ENCODE measurements at places on chromosomes 1 and 21.
A peak's percentile ranks its signal among the peaks of the same experiment; 100 is the strongest.

- DNase-seq: no peak
Measured at GRCh38 chr21:41196993-41197392, 29.0 kb downstream of the BACE2 start.

- peak; percentile 71 for DNase-seq
Measured at GRCh38 chr1:32215629-32216480, 6.3 kb downstream of the TMEM234 start.

DNA sequence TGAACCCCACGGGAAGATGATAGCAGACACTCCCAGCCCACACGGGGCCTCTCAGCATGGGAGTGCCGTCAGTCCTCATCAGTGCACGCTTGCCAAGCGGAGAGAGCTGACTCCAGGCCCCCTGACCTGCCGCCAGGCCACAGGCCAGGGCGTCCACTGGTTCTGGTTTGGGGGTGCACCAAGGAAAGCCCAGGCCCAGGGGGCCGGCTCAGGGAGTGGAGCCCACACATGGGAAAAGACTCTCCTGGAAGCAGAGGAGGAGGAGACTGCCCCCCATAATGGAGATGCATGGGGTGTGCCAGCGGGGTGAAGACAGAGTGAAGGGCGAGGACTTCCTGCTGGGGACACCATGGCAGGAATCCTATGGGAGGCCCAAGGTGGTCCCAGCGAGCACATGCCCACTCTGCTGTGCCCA is 6.4 kb downstream of the TRIM11 start:
- no peak for DNase-seq

DNA sequence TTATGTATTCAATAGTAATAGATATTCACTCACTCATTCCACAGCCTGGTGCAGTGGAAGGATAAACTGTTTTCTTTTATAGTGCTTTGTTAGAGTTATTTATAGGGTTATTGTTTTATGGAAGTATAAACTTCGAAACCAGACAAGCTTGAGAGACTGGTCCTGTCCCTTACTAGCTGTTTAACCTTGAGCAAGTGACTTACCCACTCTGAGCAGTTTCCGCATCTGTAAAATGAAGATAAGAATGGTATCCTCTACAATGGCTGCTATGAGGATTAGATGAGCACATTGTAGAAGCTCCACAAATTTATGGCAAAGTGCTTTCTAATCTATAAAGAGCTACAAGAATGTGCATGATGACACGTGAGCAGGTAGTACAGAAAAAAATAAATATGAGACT is 30.8 kb upstream of the EPS15 start:
- DNase-seq: no peak

DNA sequence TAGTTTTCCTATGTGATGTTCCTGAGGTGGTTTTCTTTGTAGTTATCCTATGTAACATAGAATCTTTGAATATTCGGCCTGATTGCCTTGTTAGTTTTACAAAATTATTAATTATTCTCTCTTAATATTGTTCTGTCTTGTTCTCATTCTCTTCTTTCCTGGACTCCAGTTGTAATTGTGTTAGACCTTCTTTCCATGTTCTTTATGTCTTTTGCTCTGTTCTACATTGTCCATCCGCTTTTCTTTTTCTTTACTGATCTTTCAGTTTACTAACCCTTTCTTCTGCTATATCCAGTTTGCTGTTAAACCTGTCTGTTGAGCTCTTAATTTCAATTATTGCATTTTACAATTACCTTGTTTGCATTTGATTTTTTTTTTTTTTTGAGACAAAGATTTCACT is 89.3 kb downstream of the PEX14 start:
- no peak for DNase-seq

All from 8988T (cell line).